Substantia nigra (tissue), 51 donors: ENCODE measurements at places on chromosomes 6 and 20.

GRCh38 chr6:14200047-14200446 is 82.5 kb downstream of the CD83 start:
- DNase-seq = no peak

DNA sequence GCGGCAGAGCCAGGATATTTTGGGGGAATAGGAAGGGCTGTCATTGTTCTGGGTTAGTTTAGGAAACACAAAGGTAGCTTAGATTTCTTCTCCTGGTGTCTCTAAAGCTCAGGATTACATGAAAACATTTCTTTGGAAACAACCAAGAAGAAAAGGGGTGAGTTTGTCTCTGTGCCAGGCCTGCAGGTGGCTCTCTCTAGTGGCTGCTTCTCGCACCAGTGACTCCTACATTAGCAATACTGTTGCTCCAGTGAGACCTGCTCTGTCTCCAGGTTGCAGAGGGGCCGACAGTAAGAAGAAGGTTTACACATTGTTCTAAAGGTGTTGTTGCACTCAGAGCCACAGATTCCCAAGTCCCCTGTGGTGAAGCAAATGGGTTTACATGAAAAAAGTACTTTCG is 104.6 kb upstream of the GLP1R start:
- DNase-seq = no peak

GRCh38 chr20:21162631-21163030 is 36.7 kb downstream of the KIZ start:
- DNase-seq = no peak

- DNase-seq = no peak
These were observed 504.9 kb upstream of the MARCKS start for GRCh38 chr6:113352029-113352801.

- no peak for DNase-seq
These were observed 2.6 kb downstream of the TFEB start for GRCh38 chr6:41732591-41733359.

GRCh38 chr6:30769088-30769852 is 24.9 kb upstream of the IER3 start:
- no peak for DNase-seq

DNA sequence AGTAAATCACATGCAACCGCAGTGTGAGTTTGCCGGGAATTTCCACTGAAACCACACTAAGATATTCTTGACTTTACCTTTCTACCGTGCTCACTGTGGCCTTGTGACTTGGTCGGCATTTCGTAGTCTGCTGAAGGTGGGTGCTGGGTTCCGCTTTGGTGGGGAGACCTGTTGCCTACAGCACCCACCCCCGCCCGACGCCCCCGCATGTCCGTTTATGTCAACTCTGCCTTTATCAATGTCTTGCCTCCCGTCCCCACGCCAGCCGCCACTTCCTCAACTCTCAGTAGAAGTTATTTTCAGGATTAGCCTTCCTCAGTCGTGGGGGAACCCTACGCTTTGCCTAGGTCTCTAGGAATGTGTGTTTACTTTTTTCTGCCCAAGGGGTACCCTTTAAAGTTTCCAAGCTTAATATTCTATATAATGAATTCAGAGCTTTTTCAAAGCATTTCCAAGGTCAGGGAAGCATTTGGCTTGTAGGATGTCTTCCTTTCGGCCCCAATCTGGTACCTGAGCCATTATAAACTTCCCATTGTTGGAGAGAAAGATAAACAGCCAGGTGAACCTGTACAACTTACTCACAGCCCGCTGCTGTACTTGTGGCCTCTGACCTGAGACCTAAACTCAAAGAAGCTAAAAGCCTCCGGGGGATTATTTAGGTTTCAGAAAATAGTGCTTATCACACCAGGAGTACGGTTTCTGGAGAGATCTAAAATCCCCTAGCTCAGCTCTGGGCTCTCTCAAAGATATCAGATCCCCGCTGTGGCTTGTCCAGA is 54.2 kb downstream of the TBC1D7 start:
- peak; percentile 29 for DNase-seq

- DNase-seq = no peak
These were observed 60.4 kb upstream of the GFRAL start for GRCh38 chr6:55266896-55267295.

DNA sequence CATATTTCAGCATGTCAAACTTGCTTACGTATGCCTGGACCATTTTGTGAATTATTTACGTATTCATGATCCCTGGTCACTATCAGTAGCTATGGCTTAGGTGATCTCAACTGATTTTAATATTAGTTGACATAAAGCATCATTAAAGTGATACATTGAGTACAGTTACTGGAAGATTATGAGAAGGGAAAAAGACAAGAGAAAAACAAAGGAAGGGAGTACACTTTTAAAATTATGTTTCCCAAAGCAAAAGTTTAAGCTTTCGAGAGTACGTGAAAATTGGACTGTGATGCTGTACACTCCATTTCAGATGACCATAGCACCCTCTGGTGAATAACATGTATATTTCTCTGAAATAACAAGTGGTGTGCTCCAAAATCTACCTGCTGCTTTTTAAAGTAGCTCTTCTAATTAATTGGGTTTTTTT is 215.0 kb upstream of the HSF2 start:
- no peak for DNase-seq

DNA sequence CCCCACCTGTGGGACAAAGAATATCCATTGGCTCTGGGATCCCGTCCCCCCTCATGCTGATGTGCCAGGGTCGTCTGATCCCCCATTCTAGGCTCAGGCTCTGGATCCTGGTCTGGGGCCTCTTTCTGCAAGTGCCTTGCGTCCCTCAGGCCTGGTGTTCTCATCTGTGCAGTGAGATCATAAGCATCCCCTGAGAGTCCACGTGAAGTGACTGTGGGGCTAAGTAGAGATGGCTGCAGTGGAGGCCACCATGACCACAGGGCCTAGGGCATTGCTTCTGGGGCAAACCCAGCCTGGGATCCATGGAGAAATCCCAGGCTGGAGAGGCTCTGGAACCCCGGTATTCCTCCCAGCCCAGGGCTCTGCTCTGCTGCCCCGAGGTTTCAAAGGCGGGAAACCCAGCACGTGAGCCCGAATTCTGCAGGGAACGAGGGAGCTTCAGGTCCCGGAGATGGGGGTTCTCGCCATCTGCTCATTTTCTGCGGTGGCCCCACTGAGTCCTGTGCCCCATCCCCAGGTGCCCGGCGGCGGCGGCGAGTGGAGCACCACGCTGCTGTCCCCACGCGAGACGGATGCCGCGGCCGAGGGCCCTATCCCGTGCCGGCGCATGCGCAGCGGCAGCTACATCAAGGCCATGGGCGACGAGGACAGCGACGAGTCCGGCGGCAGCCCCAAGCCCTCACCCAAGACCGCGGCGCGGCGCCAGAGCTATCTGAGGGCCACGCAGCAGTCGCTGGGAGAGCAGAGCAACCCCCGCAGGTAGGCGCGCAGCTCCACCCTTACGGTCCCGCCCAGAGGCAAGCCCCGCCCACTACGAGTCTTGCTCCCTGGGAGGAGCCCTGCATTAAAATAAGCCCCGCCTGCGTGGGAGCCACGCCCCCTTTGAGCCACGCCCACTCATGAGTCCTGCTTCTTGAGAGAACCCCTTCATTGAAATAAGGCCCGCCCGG is 105.5 kb upstream of the MYL9 start:
- DNase-seq = peak; percentile 81

- no peak for DNase-seq
These were observed 104.3 kb upstream of the BEND6 start for GRCh38 chr6:56850626-56851025.

DNA sequence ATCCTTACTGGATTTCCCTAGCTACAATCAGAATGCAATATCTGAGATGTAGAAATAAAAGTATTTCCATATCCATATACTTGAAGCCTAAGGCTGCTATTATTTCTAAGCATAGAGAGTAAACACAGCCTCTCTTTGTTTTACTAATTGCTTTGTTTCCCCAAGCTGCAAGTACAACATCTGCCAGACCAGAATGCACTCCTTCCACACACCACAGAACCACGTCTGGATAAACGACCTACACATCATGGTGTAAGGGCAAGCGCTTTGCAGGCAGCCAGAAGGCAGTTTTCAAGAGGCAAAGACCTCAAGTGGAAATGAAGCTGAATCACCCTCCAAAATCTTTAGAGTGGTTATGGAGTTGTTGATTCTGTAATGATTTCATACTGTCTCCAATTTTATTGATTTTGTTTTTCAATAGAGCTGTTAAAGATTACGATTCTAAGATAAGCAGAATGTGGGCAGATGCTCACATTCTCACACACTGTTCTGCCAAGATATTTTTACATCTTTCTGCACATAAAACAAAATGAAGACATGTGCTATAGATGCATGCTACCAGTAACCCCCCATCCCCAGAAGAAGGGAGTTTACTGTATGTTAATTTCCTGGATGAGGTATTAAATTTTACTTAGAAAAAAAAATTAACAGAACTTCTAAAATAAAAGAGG is 88.8 kb downstream of the THEMIS start:
- no peak for DNase-seq

DNA sequence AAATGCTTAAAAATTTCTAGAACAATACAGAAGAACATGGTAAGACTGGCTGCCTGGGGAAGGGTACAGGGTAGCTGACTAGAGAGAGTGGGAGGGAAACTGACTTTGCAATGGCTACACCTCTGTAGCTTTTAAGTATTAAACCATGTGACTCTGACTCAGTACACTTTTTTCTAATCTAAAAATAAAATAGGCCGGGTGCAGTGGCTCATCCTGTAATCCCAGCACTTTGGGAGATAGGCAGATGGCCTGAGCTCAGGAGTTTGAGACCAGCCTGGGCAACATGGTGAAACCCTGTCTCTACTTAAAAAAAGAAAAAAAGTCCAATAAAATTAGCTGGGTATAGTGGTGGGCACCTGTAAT is 18.5 kb downstream of the ATP9A start:
- no peak for DNase-seq

DNA sequence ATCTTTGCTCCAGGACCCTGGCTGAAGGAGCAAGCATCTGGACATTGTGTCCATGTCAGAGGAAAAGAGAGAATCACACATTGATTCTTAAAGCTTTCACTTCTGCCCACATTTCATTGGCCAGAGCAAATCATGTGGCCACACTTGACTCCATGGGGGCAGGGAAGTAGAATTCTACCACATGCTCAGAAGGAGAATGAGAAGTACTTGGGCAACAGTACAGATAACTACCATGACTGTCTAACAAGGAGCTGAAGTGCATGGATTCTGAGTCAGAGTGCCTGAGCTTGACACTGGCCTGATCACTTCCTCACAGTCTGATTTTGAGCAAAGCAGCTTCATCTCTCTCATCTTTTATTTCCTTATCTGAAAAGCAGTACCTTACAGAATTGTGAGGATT is 38.6 kb downstream of the GHRH start:
- no peak for DNase-seq

GRCh38 chr6:158584236-158584651 is 24.4 kb downstream of the TMEM181 start:
- peak; percentile 5 for DNase-seq

GRCh38 chr6:112038268-112038667 is 15.6 kb upstream of the CCN6 start:
- DNase-seq = no peak

- DNase-seq = no peak
These were observed 175.9 kb downstream of the SOX4 start for GRCh38 chr6:21769405-21769861.

DNA sequence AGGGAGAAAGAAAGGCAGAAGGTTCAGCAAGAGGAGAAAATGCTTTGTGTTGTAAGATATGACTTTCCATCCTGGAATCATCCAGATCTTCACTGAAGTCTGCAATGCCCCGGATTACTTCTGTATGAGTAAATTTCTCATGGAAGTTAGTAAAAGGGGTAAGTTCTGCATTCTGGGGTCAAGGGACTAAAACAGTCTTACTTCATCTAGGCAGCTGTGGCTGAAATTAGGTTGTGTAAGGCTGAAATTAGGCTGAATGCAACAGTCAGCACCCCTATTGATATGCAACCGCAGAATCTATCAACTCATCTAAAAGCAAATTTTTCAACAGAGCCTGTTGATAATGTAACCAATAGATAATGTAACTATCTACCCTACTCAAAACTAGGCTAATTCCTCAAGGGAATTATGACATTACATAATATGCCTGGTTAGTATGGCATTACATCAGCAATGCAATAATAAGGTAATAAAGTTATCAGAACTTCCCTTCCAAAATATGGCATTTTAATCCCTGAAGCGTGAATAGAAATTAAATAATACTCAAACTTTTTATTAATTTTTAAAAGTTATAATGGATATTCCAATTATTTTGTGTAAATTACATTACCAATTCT is 671.7 kb upstream of the CITED2 start:
- DNase-seq = no peak

DNA sequence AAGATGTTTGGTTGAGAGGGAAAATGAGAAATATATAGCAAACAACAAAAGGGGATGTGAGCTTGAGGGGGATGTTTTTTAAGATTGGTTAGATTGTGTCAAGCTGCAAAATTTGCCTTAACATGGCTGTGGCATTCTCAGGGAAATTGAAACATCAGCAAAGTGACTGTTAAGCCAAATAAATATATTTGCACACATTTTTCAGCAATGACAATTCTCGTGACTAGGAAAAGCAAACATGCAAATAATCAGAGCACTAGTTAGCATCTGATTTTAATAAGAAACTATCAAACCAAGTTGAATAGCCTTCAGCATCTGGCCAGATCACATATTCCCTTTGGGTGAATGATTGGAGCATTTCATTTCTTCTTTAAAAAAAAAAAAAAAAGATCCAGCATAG is 262.8 kb downstream of the TBC1D7 start:
- no peak for DNase-seq

DNA sequence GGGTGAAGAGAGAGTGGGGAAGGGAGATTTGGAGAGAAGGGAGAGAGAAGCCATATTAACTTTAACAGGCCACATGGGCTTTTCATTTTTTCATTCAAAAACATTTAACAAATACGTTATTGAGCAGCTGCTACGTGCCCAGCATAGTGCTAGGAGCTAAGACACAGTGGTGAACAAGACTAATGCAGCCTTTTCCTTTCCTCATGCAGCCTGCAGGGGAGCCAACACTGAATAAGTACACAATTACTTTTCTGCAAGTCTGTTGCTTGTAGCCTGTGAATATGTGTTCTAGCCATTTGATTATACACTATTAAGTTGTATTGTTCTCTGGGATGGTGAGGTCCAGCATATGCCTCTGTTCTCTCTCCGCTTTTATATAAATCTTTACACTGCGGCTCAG is 1.9 kb upstream of the BLOC1S5 start:
- DNase-seq = no peak

GRCh38 chr6:140566781-140567277 is 1192.4 kb upstream of the CITED2 start:
- DNase-seq = no peak

- DNase-seq = no peak
These were observed 546 bp downstream of the CRNKL1 start for GRCh38 chr20:20051767-20052073.

DNA sequence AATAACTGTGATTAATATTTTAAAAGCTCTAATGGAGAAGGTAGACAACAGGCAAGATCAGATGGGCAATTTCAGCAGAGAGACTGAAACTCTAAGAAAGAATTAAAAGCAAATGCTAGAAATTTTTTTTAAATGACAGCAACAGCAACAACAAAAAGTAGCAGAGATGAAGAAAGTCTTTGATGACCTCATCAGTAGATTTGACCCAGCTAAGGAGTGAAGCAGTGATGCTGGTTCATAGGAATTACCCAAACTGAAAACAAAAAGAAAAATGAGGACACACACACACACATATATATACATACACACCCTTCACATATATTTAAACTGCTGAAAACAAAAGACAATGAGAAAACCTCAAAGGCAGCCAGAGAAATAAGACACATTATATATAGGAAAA is 197.6 kb upstream of the ARID1B start:
- DNase-seq = no peak

GRCh38 chr20:24638591-24639548 is 169.4 kb downstream of the SYNDIG1 start:
- DNase-seq = no peak
